Tibial nerve (tissue), 4 donors: ENCODE measurements at places on chromosomes 3 and 15. TPM values are rescaled to one million over a fixed set of nuclear protein-coding genes. Genes with fewer than 3 reads are reported as not detected.

DNA sequence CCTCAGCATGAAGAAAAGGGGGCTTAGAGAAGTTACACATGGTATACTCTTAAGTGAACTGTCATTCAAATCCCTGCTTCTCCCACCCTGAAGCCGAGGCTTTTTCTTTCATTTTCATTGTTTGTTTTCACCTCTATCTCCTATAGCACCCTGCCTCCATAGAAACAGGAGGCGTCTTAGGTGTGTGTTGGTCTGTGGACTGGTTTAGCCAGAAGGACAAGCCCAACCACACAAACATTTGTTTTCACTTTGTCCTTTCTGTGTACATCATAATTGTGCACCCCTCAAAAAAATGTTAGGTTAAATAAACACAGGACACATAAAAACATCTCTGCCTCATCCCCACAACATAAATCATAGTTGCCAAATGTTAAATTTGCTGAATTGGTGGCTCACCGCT is 73.3 kb upstream of the UBE2E2 start:
- no peaks in the 10 kb centered on the region for H3K27me3 ChIP-seq
- no peaks in the 10 kb centered on the region for H3K4me1 ChIP-seq
- no peak overlapping the region for H3K4me3 ChIP-seq
- no peak for DNase-seq

DNA sequence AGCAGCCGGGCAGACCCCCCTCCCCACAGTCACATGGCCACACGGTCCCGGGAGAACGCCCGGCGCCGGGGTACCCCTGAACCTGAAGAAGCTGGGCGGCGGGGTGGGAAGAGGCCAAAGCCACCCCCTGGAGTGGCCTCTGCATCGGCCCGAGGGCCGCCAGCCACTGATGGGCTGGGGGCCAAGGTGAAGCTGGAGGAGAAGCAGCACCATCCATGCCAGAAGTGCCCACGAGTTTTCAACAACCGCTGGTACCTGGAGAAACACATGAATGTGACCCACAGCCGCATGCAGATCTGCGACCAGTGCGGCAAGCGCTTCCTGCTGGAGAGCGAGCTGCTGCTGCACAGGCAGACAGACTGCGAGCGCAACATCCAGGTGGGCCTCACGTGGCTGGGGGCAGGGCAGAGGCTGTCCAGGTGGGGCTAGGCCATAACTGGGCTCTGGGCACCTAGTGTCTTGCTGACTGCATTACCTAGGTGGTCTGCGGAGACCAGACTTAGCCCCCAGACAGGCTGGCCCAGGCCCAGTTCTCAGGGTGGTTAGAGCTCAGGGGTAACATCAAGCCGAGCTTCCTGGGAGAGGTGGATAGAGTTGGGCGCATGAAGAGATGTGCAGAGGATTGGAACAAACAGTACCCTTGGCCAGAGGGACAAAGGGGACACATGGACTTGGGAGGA is 6.1 kb downstream of the ZBTB47 start:
- H3K4me1 ChIP-seq, result no peaks in the 10 kb centered on the region
- H3K4me3 ChIP-seq, result no peak overlapping the region
- DNase-seq, result no peak
- no peak overlapping the region for H3K27ac ChIP-seq
- no peaks in the 10 kb centered on the region for H3K36me3 ChIP-seq

Gene FOXL2
- total RNA-seq, result not detected

Gene NANOGP8
- total RNA-seq, result 2.3 TPM
